ENCODE measurements at places on chromosomes 7 and 10.

- no peak for DNase-seq
Measured at GRCh38 chr10:99777918-99778714, 4.3 kb upstream of the ABCC2 start.

- no peak for DNase-seq
Measured at GRCh38 chr10:49311555-49312236, 12.7 kb downstream of the C10orf71 start.

GRCh38 chr7:47188136-47188535, 393.8 kb downstream of the TNS3 start:
- DNase-seq = no peak

GRCh38 chr10:4033341-4033896, 248.4 kb upstream of the KLF6 start:
- peak; percentile 28 for DNase-seq

GRCh38 chr10:119680650-119681081, 29.5 kb downstream of the BAG3 start:
- DNase-seq = no peak

GRCh38 chr10:131689486-131689885, 211.3 kb upstream of the PPP2R2D start:
- DNase-seq = no peak

GRCh38 chr7:110590415-110590814, 500.5 kb upstream of the LRRN3 start:
- DNase-seq = no peak

DNA sequence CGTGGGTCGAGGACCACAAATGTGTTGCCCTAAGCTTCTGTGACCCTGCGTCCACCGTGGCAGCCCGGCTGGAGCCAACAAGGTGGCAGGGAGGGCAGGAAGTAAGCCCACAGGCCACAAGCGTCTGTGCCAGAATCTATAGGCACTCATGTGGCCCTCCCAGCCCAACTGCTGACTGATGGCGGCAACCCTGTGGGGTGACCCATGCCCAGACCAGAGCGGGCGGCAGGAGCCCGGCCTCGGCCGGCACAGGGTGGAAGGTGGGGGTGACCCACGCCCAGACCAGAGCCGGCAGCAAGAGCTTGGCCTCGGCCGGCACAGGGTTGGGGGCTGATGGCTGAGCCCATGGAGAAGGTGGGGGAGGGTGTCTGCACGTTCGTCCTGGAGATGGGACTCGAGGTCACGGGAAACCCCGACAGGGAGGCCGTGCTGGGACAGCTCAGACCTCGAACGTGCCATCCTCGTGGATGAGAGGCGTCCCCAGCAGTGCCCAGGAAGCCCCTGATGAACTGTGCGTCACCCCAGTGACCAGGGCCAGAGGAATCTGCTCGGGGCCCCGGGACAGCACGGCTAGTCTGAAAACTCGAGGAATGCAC, 181.0 kb downstream of the ELFN1 start:
- no peak for DNase-seq

DNA sequence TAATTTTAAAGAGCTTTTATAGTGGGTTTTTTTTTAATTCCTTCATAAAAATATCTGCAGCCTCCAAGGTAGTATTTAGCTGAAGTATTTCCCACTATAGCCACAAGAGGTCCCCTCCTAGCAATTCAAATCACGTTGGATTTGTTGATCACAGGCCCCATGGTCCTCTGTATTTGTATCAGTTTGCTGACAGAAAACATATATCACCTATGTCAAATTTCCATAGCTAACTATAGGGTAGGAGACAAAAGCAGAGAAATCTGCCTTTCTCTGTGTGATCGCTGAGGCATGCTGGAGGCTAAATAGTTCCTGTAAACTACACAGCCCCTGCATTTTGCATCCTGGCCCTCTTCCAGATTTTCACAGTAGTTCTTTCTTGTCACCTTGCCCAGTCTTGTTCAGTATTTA, 1.7 kb upstream of the CTNNA3 start:
- DNase-seq = peak; percentile 14

- DNase-seq = no peak
Measured at GRCh38 chr10:51301644-51302043, 227.4 kb downstream of the PRKG1 start.

DNA sequence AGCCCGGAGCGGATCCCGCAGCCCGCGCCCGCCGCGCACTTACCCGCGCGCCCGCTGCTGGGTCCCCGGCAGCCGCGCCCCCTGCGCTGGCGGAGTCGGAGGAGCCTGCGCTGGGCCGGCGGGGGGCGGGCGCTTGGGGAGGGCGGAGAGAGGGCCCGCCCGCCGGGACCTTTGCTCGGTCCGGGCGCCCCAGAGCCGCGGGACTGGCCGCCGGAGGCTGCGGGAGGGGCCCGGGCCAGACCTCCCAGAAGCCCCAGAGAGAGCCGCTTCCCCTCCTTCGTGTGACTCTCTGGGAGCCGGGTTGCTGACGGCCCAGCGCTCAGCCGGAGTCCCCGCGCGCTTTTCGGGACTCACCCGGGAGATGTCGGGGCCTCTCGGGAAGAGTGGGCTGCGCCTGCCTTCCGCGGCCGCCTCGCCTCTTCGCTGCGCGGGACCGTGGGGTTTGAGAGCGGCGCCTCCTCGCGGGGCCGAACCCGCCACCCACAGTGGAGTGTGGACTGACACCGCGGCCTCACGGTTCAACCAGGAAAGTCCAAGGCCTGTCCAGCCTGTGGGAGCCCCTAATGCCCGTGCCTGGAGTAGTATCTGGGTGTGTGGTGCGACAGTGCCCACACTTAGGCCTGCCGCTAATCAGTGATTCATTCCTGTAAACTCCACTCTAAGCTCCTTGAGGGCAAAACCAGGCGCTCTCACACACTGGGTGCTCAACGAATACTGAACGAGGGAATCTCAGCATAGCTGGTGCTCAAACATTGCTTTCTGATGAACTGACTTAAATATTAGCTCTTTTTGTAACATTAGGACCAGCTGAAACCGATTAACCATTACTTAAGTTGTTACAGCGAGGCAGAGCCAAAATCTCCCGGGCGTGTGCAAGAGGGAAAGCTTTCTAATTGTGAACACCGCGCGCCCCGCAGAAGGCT, at the start of gene GSDME:
TSS of gene GSDME (minus strand) at position 112 of the 923 bp plus-strand sequence. CDS start 7,690 bp downstream, outside the sequence.
- DNase-seq = peak; percentile 53

GRCh38 chr10:62037166-62037831, 135.8 kb downstream of the ARID5B start:
- no peak for DNase-seq

DNA sequence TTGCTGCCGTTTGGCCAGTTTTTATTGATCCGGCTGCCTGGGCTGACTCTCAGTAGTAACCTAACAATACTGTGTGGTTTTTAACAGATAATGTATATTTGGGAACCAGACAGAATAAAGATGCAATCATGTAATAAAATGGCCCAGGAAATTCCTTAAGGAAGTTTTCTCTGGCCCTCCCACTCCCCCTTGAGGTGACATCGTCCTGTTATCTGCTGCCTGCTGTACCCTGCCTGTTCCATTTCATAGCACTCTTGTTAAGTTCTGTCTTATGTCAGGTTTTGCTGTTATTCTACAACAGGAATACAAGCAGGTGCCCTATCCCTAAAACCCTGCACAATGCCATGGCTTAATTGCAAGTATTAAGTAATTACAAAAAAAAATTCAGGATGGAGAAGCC, 12.5 kb downstream of the ITGB8 start:
- DNase-seq = no peak

- no peak for DNase-seq
Measured at GRCh38 chr10:48511066-48511874, 93.6 kb downstream of the ARHGAP22 start.

GRCh38 chr7:151383638-151384351, 26.0 kb downstream of the WDR86 start:
- DNase-seq = peak; percentile 11
